A673 (cell line): ENCODE measurements at places on chromosomes 6 and 20. TPM values are rescaled to one million over a fixed set of nuclear protein-coding genes. Genes with fewer than 3 reads are reported as not detected.

DNA sequence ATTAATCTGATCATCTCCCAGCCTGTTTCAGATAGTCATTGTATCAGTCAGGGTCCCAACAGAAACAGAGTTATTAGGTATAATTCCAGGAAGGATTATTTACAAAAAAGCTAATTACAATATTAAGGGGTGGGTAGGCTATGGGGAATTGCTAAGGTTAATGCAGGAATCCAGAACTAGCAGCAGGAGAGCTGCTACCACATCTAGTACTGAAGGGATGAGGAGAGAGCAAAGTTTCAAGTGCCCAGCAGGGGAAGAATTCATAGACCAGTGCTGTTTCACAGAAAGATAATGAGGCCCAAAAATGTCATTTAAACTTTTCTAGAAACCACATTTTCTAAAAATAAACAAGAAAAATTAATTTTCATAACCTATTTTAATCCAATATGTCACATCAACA lies 284.2 kb downstream of the HACE1 start:
- no peaks in the 10 kb centered on the region for H3K27me3 ChIP-seq
- no peak overlapping the region for H3K4me3 ChIP-seq
- H3K27ac ChIP-seq: no peak overlapping the region

DDX43 gene
- not detected in 2 replicates for total RNA-seq

CST5 gene
- total RNA-seq: not detected in 2 replicates

DNA sequence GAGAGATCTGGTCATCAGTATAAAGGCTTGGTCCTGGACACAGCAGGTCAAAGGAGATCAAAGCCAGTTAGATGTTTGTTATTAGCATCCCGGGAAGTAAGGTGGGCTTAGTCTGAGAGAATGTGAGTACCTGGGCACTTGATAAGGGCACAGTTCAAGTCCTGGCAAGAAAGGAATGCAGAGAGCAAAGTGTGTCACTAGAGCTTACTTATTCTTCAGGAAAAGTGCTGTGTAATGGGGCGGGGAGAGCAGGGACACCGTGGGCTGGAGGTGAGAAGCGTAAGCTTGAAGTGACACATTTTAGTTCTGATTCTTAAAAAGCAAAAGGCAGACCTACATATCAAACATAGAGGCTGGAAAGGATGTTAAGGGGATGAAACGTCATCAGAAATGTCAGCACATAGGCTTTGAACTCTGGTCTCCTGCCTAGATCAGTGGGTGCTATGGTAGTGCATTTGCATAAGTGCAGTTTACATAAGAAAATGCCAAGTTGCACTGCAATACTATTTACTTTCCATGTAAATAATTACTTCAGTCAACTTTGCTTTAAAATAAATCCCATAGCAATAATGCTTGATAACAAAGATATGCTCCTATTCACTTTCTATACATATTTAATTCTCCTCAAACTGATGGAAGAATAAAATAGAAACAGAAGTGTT lies 2.6 kb downstream of the SAMD5 start:
- no peak overlapping the region for H3K27ac ChIP-seq
- no peaks in the 10 kb centered on the region for H3K36me3 ChIP-seq
- peak overlapping the region; percentile 78 for H3K4me3 ChIP-seq
- no peak for DNase-seq
- H3K4me1 ChIP-seq: peaks cover 4% of the 10 kb centered on the region

TMEM217 gene
- total RNA-seq: 0.37 TPM in 1 of 2 replicates, not detected in the other

ZSCAN23 gene
- 5.4 and 8.3 TPM in 2 replicates for total RNA-seq

- H3K4me3 ChIP-seq: no peak overlapping the region
- DNase-seq: no peak
- no peaks in the 10 kb centered on the region for H3K4me1 ChIP-seq
Measured at GRCh38 chr6:170076466-170077165, 214.3 kb downstream of the DLL1 start.

LY6G5C gene
- 3.9 and 6.8 TPM in 2 replicates for total RNA-seq

ADGRB3 gene
- total RNA-seq: 7.7 and 8.1 TPM in 2 replicates

GRCh38 chr6:141464490-141464889 lies 668.2 kb upstream of the GJE1 start:
- no peak for DNase-seq
- H3K27ac ChIP-seq: no peak overlapping the region
- H3K27me3 ChIP-seq: no peaks in the 10 kb centered on the region
- H3K4me3 ChIP-seq: no peak overlapping the region

- no peaks in the 10 kb centered on the region for H3K4me1 ChIP-seq
- H3K36me3 ChIP-seq: no peaks in the 10 kb centered on the region
- DNase-seq: no peak
- peaks cover 6% of the 10 kb centered on the region for H3K27me3 ChIP-seq
- no peak overlapping the region for H3K27ac ChIP-seq
Measured at GRCh38 chr20:6562111-6562510, 205.4 kb upstream of the BMP2 start.

DNA sequence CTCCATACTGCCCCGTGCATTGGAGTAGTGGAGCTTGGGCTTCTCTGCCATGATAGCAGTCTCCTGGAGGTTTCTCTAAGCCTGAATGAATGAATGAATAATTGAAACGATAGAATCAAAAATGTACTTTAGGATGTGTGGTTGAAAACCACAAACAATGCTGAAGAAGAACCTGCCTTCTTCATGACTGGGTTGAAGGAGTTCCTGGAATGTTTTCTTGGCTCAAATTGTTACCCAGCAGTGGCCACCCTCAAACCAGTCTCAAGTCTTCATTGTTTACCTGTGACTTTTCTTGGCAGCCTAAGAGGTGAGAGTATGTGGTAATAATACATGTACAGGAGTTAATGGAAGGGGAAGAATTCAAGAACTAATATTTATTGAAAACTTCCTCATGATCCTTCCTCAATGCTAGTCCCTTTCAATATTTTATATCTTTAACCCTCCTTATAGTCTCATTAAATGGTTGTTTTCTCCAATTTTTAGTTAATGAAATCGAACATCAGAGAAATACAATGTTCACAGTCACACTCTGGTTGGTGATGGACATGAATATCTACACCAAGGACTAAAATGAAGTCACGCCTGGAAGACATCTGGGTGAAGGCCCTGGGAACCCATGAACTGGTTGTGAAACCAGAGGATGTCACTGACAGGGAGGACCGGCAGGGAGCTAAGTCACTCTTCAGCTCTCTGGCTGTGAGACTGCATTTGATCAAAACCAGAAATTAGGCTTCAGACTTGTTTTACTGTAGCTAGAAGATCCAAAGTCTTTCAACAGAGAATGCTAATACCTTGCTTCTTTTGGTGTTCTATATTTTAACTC lies at the start of gene GSTA5:
GSTA5 (minus strand) TSS at position 51 of the 823 bp plus-strand sequence.
- no peak within 1 kb of the TSS for H3K4me3 ChIP-seq
- DNase-seq: no peak
- no peaks in the 10 kb centered on the region for H3K4me1 ChIP-seq
- no peaks in the 10 kb centered on the region for H3K36me3 ChIP-seq
- no peak within 1 kb of the TSS for H3K27ac ChIP-seq

DNA sequence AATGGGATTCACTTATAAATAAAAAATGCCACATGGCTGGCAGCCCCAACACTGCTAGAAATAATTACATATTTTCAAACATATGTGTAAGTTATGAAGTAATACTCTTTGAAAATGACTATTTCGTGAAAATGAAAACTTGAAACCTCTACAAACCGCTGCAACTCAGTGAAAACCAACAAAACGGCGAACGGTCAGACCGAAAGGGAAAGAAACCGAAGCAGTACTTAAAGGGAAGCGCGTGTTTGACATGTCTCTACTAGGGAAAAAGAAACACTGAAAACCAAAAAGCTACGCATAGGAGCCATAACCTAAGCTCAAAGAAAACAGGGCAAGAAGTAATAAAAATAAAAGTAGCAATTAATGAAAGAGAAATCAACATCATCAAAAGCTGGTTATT lies 121.0 kb upstream of the GGTLC1 start:
- H3K27me3 ChIP-seq: peaks cover 3% of the 10 kb centered on the region
- no peaks in the 10 kb centered on the region for H3K4me1 ChIP-seq
- no peaks in the 10 kb centered on the region for H3K36me3 ChIP-seq
- no peak overlapping the region for H3K4me3 ChIP-seq
- no peak overlapping the region for H3K27ac ChIP-seq

GRCh38 chr6:53725791-53726575 lies 60.4 kb upstream of the KLHL31 start:
- H3K36me3 ChIP-seq: no peaks in the 10 kb centered on the region
- peak; percentile 85 for DNase-seq
- no peak overlapping the region for H3K27ac ChIP-seq
- no peak overlapping the region for H3K4me3 ChIP-seq
- H3K4me1 ChIP-seq: no peaks in the 10 kb centered on the region
